Activated gamma-delta T cell treated with anti-CD3 and anti-CD28 coated beads, Interleukin-2, amount 50 U/mL, for 16 hours (primary cell): ENCODE measurements at places on chromosomes 6 and 20.
A peak's percentile ranks its signal among the peaks of the same experiment; 100 is the strongest.

DNA sequence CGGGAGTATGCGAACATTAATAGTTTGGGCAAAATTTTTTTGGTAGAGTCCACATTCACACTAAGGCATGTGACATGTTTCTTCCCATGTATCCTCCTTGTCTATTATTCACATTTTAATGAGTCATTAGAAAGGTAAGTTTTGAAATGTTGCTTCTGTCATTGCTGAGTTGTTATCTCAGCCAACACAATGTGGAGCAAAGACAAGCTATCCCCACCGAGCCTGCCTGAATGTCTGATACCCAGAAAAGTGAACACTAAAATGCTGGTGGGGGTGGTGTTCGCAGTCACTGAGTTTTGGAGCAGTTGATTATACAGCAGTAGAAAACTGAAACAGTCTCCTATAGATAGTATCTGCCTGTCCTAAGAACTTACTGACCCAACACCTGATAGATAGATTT, 68.3 kb upstream of the ASF1A start:
- no peak for DNase-seq

GRCh38 chr6:168243812-168244376, 75.7 kb downstream of the DACT2 start:
- no peak for DNase-seq

DNA sequence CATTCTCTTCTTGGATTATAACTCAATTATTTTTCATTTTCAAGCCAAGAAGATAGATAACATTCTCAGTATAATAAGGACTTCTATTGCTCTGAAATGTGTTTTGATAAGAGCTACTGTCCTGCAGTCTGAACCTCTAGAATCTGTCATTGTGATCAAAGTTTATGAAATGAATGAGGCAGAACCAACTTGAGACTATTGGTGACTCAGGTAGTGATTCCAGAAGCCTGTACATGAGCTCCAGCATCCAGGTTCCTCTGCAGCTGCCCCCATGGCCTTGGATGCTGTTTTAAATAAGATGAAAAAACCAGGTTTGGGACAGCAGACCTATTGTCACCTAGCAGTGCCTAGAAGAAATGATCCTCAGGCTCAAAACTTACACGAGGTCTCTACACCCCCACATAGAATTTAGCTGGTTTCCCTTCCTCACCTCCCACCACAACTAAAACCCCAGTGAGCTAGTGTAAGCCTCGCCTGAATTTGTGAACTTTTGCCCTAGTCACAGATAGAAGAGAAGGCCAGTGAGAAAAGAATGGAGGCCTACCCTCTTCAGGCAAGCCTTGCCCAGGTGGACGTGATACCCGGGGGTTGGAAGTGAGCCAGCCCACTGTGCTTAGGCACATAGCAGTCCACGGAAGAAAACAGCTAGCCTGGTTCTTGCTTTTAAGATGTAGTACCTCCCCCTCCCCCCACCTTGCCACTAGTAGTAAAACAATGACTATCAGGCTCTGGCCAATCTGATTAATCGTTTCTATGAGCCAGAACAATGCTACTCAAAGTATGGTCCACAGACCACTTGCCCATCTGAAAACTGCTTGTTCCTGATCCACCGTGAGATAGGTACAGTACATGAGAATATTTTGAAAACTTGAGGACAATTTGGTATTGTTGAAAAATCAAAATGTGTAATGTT, 73.0 kb upstream of the SYNJ2 start:
- no peak for DNase-seq

DNA sequence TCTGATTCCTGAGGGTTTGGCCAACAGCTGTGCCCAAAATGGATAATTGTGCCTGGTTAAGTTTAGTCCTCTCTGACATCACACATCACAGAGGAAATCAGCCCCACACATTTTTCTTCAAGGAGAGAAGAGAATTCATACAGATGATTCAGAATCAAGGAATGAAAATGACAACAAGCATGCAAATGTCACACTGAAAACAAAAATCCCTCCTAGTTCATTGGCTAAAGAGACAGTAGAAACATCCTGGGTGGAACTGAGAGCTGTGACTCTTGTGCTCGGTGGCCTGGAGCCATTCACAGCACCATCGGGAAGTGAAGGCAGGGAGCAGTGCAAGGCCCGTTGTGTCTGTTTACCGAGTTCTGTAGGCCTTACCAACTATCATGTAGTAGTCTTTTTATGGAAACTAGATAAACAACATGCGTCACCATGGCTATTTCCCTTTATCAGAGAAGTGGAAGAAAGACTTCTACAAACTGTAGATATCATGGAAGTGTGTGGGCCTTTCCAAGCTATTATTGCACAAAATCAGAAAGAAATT, 81.7 kb upstream of the TENT5A start:
- DNase-seq, result no peak

- no peak for DNase-seq
Measured at GRCh38 chr20:1297486-1297885, 31.4 kb downstream of the SNPH start.

DNA sequence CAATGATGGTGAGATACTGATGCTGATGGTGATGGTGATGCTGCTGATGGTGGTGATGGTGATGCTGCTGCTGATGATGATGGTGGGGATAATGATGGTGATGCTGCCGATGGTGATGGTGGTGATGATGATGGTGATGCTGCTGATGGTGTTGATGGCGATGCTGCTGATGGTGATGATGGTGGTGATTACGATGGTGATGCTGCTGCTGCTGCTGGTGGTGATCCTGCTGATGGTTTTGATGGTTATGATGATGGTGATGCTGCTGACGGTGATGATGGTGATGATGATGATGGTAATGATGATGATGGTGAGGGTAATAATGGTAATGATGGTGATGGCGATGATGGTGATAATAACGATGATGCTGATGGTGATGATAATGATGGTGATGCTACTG, 50.0 kb downstream of the ARHGAP40 start:
- DNase-seq, result no peak

DNA sequence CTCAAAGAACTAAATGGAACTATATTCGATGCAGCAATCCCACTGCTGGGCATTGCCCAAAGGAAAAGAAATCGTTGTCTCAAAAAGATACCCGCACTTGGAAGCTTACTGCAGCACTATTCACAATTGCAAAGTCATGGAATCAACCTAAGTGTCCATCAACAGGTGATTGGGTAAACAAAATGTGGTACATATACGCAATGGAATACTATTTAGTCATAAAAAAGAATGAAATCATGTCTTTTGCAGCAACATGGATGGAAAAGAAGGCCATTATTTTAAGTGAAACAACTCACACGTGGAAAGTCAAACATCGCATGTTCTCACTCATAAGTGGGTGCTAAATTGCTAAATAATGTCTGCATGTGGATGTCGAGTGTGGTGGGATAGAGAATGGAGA, 70.9 kb upstream of the MPC1 start:
- no peak for DNase-seq

DNA sequence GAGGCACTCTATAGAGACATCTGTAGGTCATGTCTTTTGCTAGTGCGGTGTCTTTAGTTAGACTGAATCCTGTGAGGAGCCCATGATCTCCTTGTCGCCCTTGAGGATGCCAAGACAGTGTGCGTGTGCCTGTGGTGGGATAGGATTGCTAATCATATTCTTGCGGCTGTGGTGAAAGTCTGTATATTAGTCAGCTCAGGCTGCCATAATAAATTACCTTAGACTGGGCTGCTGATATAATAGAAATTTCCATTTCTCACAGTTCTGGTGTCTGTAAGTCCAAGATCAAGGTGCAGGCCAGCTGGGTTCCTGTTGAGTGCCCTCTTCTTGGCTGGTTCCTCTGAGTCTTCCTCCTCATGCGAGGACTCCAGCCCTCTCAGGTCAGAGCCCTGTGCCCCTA, 141.2 kb downstream of the JARID2 start:
- no peak for DNase-seq

GRCh38 chr20:59154317-59155013, 9.2 kb upstream of the ZNF831 start:
- no peak for DNase-seq

GRCh38 chr20:25058051-25058846, at the start of gene ACSS1:
Gene ACSS1, minus strand, starts transcription at chr20:25058139. Its CDS starts 37 bp downstream, at chr20:25058102.
- peak; percentile 55 for DNase-seq

GRCh38 chr6:4010689-4011090, 68.2 kb downstream of the FAM217A start:
- DNase-seq, result no peak

- DNase-seq, result peak; percentile 44
Measured at GRCh38 chr20:25065625-25066338, 7.8 kb upstream of the ACSS1 start.

DNA sequence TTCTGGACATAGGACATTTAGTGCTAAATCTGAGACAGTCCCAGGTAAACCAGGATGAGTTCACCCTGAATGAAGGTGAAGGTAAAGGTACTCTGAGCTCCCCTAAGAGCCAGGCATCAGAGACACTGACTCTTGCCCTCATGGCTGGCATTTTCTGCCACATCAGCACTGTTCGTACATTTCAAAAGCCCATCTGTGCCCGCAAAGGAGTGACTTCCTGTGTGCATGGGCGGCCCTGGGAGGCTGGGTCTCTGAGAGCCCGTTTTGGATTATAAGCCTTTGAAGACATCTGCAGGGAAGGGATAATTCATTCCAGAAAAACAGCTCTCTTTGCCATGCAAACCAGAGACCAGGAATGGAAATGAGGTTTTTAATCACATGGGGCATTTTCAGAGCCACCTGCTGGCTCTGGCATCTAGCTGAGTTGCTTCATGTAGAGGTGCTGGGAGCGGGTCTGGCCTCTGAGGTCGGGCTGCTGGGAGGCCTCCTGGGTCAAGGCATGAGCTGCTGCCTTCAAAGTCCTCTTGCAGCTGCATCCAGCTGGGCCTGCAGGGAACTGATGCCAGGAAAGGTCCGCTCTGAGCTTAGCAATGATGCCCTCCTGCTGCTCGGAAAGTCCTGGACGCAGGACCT, 348.3 kb downstream of the DHX35 start:
- no peak for DNase-seq

GRCh38 chr6:166143011-166143410, 24.6 kb downstream of the TBXT start:
- DNase-seq, result no peak

DNA sequence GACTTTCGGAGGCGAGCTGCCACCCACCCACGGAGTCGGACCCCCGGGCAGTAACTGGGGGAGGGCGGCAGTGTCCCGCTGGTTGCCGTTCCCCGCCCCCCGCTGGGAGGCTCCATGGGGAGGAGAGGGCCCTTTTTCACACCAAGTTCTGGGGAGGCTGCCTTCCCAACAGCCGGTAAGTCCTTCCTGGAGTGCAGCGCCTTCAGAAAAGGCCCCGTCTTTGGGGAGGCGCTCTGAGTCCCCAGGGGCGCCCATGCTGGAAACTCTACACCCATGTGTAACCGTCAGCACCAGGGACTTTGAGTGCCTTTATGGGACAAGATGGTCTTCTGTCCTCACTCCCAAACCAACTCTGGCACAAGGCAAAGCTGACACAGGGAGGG, 430 bp upstream of the SOX18 start:
- no peak for DNase-seq

- DNase-seq, result no peak
Measured at GRCh38 chr20:51584116-51584515, 41.6 kb upstream of the NFATC2 start.

DNA sequence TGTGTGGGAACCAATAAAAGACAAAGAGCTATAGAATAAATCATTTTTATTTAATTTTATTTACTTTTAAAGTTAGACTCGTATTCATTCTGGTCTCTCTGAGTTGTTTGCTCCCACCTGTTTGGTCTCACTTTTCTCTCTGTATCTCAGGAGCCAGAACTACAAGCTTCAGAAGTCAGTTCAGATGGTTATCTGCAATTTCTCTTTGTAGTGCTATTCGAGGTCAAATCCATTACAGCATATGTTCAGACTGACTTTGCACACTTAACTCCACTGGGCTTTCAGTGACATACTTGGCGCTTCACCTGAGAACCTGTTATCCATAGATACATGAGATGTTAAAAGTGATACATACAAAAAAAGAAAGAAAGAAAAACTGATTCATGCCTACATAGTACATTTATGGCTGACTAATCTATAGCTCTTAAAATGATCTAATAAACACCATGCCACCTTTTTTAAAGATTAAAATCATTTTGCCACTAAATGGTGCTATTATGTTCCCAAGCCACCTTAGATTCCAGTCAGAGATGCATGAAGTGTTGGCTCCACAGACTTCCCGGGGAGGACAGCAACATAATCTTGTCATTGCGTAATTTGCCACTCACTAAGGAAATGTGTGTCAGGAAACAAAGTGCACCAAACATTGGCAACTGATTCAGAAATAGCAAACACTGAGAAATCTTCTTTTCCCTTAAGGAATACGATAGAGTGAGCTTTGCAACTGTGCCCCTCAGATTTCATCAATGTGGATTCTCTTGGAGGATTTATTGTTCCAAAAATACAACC, 396.7 kb downstream of the HACE1 start:
- DNase-seq, result no peak

GRCh38 chr20:51930775-51931174, 128.5 kb upstream of the SALL4 start:
- no peak for DNase-seq

GRCh38 chr20:50320005-50320900, 129.6 kb downstream of the CEBPB start:
- DNase-seq, result no peak

GRCh38 chr20:13813910-13814309, 29.1 kb downstream of the NDUFAF5 start:
- no peak for DNase-seq

DNA sequence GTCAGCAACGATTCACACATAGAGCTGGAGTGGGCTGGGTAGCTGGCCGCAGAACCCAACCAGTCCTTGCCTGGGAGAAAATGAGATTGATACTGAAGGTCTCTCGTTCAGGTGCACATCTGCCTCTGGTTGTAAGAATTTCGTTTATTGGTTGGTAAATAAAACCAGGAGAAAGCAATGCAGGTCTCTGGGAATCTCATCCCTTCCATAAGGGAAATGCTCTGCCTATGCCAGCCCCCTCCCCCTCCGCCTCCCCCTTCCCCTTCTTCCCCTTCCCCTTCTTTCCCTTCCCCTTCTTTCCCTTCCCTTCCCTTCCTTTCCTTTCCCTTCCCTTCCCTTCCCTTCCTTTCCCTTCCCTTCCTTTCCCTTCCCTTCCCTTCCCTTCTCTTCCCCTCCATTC, 107.3 kb downstream of the DTD1 start:
- no peak for DNase-seq

- DNase-seq, result no peak
Measured at GRCh38 chr20:47972916-47973309, 187.6 kb upstream of the SULF2 start.

DNA sequence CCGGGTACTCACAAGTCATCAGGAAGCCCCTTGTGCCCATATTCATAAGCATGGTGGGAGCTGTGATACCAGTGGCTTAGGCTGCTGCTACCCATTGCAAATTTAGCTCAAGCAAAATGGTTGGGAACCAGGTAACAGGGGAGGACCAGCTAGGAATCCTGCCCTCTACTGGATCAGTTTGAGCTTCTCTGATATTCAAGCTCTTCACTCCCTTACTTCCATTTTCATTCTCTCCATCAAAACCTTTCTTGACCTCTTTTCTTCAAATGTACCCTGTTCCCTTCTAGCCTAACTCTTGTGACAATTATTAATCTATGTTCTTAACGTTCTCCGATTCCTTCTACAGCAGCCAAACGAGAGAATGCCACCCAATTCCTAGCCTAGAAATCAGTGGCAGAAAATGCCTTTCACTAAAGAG, 9.7 kb downstream of the NOL7 start:
- DNase-seq, result no peak

- no peak for DNase-seq
Measured at GRCh38 chr20:23129891-23130621, 43.9 kb upstream of the CD93 start.

- no peak for DNase-seq
Measured at GRCh38 chr20:56978475-56978874, 288.0 kb downstream of the BMP7 start.
